ENCODE measurements at places on chromosomes 16 and 17.

GRCh38 chr16:89304181-89304851 lies 86.8 kb downstream of the ZNF778 start:
- DNase-seq = no peak

DNA sequence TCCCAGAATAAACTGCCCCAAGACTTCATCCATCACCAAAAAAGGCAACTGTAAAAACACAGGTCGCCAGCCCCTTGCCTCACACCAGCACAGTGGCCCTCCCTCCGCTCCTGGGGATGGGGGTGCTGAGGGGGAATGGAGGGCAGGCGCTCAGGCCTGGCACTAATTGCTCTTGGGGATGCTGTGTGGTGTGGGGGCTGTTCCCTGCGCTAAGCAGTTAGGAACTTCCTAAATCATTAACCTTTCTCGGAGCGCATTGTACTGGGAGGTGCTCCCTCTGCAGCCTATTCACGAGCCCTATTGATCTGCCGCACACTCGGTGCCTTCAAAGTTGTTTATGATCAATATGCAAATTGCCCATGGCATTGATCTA lies 199.9 kb downstream of the ZFHX3 start:
- no peak for DNase-seq

DNA sequence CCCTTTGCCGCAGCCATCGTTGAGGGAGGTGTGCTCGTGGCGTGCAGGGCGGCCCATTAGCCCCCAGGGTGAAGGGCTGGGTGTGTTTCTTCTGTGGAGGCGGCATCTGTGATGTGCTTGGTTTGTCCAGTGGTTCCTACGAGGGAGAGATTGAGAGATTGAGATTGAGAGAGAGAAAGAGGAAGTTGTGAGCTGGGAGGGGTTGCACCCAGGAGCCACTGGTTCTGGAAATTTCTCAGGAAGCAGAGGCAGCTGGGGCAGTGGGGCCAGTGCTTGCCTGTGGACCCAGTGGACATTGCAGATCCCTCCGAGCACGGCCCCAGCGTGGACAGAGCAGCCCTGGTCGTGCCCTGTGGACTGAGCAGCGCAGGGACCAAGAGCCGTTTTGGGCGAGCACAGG lies 72.0 kb upstream of the ZNF750 start:
- DNase-seq = no peak

- no peak for DNase-seq
Measured at GRCh38 chr17:77496831-77497577, 356.2 kb downstream of the SEC14L1 start.

DNA sequence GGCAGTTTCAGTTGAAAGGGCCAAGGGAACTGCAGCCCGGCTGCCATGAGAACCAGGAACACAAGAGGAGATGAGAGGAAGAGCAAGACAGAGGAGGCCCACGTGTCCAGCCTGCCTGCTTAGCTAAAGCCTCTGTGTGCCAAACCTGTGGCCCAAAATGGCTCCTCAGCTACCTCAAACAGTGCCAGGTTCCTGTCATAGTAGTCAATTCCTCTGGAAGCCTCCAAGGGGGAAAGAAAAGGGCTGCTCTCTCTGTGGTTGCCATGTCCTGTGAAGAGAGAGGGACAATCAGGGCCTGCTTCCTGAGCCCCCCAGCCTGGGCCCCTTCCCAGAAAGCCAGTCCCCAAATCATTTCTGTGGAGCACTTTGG lies 5.2 kb downstream of the SLC12A4 start:
- DNase-seq = no peak

GRCh38 chr16:55846598-55847346 lies 13.9 kb upstream of the CES1 start:
- DNase-seq = no peak

DNA sequence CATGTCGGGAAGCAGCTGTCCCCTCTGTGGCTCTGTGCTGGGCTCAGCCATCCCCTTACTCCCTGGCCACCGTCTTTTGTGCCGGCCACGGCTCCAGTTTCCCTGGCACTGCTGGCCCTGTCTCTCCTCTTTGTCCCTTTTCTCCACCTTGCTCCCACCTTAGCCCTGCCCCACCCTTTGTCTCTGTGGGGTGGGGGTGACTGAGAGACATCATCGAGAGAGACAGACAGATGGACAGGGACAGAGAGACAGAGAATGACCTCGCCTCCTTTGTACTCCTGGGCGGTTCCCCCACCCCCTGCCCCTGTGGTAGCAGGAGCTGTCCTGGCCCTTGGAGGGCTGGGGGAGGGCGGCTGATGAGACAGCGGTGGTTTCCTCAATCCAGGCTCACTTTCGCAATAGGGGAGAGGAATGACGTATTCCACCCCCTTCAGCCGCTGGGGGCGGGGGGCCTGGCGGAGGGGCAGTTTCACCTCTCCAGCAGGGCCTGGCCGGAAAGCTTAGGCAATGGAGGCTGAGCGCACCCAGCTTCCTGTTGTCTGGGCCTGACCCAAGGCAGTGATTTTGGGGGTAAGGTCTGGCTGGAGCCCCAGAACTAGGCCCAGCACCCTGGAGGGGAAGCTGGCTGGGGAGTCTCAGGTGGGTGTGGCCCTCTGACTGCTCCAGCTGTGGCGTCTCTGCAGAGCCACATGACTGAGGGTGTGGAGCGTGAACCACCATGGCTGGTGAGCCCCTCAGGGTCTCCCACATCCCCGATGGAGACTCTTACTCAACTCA lies 7.3 kb downstream of the FMNL1 start:
- DNase-seq = peak; percentile 85

- DNase-seq = no peak
Measured at GRCh38 chr17:49971199-49971847, 2.3 kb downstream of the DLX4 start.

DNA sequence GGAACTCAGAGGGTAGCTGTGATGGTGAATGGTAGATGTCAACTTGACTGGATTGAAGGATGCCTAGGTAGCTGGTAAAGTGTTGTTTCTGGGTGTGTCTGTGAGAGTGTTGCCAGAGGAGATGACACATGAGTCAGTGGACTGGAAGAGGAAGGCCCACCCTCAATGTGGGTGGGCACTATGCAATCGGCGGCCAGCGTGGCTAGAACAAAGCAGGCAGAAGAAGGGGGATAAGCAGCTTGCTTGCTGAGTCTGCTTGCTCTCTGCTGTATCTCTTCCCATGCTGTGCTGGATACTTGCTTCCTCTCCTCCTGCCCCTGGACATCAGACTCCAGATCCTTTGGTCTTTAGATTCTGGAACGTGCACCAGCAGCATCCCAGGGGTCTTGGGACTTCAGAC lies 128.1 kb downstream of the AIPL1 start:
- DNase-seq = no peak

- DNase-seq = no peak
Measured at GRCh38 chr17:81804559-81805399, 829 bp downstream of the GCGR start.

- no peak for DNase-seq
Measured at GRCh38 chr17:58086953-58087352, 3.7 kb downstream of the DYNLL2 start.

All from GM12892 (cell line).